GM13976 (cell line): ENCODE measurements at places on chromosomes 4 and X.

- DNase-seq, result no peak
Observed at GRCh38 chr4:138673053-138673452, 342.5 kb upstream of the NOCT start.

GRCh38 chr4:74033739-74034138 lies 4.8 kb downstream of the CXCL3 start:
- DNase-seq, result no peak

GRCh38 chr4:97252615-97253154 lies 890.6 kb downstream of the STPG2 start:
- no peak for DNase-seq

GRCh38 chrX:65783746-65784145 lies 116.3 kb downstream of the MSN start:
- no peak for DNase-seq

DNA sequence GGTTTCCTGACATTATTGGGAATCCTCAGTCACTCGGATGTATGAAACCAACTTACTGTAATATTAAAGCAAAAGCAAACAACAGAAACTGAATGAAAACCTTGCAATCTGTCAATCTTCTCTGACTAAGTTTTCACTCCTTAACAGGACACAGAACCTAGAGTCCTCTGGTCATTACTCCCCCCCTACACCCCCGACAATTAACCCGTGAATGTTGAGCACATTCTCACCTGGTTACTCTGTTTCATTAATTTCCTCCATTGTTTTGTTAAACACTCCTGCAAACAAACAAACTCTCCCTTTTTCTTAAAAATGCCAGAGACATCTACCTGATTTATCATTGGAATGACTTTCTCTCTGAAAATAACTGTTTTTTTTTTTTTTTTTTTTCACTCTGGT lies 469.0 kb upstream of the PRKX start:
- no peak for DNase-seq

GRCh38 chr4:123841447-123842121 lies 445.0 kb downstream of the SPRY1 start:
- no peak for DNase-seq
